K562 (cell line): ENCODE measurements at places on chromosomes 11 and 22.

- DNase-seq, result no peak
Observed at GRCh38 chr22:23105304-23105703, 35.0 kb downstream of the GNAZ start.

GRCh38 chr11:112017538-112017937 is 7.7 kb upstream of the DLAT start:
- DNase-seq, result no peak

DNA sequence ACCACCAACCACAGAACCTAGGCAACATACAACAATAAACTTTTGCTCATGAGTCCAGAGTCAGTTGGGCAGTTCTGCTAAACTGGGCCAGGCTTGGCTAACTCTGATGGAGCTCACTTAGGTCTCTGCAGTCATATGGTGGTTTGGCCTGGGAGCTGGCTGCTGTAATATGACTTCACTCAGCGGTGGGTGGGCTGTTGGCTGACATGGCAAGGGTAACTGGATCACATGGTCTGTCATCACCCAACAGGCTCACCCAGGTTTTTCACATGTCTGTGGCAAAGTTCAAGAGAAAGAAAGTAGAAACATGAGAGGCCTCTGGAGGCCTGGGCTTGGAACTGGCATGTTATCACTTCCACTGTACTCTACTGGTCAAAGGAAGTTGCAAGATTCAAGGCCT is 43.2 kb upstream of the CLMP start:
- no peak for DNase-seq

DNA sequence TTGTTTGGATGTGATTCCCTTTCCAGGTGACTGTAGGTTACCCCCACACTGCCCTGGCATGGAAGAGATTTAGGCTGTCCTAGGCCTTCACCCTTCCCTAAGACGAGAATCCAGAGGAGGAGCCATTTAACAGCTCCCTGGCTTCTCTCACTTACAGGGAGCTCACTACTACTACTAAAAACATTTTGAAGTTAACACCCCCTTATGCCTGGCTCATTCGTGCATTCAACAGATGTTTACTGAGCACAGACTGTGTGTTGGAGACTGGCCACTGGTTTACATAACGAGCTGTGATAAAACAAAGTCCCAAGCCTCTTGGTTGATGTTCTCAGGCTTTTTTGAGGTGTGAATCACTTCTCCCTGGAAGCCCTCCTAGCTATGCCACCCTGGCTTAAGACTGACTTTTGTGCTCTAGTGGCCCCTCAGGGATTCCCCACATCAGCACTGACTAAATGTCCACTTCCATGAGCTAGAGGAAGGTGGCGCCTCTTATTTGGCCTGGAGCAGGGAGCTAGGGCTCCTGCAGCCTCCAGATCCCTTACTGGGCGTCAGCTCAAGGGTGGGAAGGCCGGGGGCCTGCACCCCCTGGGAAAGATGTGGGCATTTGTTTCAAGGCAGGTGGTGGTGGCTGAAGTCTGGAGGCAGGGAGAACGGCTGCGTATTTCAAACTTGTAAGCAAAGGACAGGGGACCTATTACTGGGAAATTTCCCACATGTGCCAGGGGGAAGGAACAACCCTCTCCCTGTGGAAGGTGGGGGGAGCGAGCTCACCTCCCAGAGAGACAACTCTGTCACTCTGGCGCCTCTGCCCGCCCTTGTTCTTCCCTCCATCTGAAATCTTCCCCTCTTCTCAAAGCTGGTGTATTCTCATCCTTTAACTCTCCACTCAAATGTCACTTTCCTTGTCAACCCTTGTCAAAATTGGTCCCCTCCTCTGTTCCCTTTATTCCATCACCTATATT is 19.4 kb upstream of the MALAT1 start:
- DNase-seq, result no peak

DNA sequence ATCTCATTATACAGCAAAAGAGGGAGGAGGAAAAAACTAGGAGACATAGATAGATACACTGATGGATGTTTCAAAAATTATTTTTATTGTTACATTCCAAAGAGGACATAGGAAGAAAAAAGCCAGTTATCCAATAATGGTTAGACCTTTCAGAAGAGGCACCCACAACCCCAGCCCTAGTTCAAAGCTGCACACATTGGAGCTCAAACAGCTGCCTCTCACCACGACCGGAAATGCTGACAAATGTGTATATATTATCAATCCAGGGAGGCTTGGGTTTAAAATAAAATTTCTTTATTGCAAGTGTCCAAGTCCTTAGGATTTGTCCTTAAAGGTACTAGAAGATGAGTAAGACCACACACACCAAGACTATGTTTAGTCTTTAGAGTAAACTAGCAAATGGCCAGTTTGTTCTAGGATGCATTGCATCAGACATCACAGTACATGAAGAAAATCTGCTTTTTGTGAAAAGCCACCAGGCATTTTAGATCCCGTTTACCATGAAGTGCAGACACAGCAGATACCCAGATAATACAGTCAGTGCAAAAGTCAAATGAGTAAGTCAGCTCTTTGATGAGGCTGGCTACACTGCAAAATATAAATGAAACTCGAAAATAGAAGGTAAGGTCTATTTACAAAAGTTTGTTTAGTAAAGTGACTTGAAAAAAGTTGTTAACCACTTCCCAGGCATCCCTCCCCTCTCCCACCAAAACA is 4.6 kb upstream of the ASCL3 start:
- DNase-seq, result no peak

- peak; percentile 22 for DNase-seq
Observed at GRCh38 chr11:96103102-96103501, 179.2 kb upstream of the MTMR2 start.

- peak; percentile 78 for DNase-seq
Observed at GRCh38 chr11:120168960-120169681, 31.2 kb upstream of the TRIM29 start.

DNA sequence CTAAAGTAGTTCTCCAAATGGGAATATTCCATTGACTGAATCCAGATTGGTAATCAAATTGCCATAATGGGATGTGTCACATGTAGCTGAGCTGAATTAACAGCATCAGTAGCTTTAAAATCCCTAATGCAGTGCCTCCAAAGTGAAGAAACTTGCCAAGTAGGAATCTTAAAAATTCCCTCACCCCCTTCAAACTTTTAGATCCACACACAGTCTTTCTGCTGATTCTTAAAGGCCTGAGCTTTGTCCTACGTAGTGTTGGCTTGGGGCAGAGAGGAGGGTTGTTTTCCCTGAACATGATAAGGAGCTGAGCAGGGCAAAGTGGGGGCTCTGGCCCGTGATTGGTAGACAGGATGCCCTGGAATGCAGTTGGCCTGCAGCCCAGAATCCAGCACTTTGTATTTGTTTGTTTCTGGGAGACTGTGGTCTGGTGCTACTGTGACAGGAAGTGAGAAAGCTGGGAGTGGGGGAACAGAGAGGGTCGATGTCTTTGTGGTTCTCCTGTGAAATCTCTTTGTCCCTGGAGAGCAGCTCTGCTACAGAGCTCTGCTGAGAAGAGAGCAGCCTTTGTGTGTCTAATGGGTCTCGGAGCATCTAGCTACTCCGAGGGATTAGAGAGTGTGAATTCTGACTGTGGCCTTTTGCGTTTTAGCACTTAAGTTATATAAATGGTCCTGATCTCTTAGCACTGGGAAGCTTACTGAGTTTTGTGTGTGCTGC is 16.9 kb downstream of the CTNND1 start:
- DNase-seq, result peak; percentile 71

DNA sequence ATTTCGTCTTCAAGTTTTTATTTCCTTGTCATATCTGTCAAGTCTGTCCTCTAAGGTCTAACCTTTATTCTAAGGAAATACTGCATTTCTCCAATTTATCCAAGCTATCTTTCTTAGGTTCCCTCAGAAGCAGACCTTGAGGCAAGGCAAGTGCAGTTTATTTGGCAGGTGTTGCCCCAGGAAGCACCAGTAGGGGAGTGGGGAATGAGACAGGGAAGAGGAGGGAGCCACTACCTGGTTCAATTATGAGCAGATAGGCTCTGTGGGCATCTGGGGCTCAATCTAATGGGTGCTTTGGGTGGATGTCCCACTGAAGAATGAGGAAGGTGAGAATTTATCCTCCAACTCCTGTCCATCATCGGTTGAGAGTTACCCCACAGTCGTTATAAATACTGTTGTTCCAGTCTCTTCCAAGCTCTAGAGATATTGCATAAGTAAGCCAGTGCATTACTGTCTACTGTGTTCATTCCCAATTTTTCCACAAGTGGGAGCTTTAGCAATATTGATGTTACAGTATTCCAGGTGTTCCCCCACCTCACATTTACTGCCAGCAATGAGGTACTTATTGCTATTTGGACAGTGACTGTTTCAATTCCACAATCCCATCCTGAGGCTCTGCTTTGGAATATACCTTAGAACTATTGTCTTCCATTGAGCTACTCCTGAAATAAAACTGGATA is 154.9 kb upstream of the CEP126 start:
- no peak for DNase-seq

GRCh38 chr11:68960294-68961071 is 20.3 kb downstream of the MRGPRD start:
- DNase-seq, result no peak

GRCh38 chr11:107713009-107713408 is 1.2 kb upstream of the SLN start:
- DNase-seq, result no peak

GRCh38 chr11:27158456-27159334 is 118.1 kb downstream of the BBOX1 start:
- peak; percentile 44 for DNase-seq

DNA sequence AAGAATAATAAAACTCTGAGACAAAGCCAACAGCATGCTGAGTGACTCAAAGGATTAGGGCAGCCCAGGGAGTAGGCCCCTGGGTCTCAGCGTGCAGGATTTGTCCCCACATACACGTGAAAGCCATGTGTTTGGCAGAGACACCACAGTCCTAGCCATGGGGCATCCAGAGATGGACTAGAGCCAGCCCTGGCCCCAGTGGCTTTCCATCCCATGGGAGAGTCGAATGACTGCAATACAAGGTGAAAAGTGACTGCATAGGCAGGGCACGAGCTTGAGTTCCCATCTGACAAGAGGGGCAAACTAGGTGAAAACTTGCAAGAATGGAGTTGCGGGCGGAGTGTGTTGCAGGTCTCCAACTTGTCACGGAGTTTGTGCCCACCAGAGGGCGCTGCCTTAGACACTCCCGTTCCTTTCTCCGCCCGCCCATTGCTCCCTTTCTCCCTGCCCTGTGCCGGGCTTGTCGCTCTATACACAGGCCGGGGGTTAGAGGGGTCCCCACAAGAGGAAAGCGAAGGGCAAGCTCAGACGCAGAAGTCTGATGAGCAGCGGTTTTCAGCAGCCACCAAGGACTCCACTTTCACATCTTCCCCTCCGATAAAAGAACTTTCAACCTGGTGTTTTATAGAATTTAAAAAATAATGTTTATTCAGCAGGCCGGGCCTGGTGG is 24.2 kb downstream of the TSKU start:
- peak; percentile 85 for DNase-seq

DNA sequence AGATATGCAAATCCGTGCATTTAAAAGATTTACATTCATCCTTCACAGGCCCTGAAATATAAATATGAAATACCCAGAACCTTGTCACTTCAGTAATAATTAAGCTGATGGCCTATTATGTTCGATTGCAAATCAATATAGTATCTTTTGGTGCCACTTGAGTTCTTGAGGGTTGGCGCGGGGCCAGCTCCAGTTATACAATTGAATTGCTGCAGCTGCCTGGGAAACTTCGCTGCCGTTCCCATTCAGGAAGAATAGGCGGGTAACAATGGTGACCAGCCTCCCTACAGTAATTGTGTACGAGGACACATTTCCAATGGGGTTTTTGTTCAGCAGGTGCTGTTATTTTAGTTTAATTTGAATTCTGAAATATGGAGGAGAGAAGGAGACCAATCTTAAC is 451.2 kb downstream of the INSC start:
- DNase-seq, result no peak

DNA sequence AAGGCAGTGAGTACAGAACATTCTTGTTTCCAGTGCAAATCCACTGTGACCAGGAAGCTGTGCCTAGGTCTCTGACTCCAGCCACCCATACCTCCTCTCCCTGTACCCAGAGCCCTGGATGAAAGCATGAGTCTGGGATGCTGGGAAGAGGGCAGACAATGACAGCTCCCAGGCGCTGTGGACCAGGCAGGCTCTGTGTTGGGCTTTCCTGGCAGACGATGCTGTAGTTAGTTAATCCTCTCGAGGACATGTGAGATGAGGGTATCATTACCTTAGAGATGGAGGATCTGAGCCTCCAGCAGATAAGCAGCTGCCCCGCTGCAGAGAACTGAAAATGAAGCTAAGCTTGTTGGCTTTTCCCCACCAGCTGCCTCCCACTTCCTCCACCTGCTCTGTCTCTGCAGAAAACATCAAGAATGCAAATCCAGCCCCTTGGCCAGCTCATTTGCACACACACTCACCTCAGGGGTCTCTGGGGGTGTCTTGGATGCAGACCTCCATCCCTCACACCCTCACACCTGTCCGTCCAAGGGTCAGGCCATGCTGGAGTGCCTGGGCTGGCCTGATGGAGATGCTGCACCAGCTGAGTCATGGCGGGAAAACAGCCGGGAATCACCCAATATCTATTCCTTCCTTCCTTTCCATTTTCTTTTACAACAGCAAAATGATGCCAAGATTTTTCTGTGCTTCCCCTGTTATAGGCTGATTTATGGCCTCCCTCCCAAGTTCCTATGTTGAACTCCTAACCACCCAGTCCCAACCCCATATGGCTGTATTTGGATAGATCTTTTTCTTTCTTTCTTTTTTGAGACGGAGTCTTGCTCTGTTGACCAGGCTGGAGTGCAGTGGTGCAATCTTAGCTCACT is 94.9 kb upstream of the SEPTIN5 start:
- DNase-seq, result no peak

DNA sequence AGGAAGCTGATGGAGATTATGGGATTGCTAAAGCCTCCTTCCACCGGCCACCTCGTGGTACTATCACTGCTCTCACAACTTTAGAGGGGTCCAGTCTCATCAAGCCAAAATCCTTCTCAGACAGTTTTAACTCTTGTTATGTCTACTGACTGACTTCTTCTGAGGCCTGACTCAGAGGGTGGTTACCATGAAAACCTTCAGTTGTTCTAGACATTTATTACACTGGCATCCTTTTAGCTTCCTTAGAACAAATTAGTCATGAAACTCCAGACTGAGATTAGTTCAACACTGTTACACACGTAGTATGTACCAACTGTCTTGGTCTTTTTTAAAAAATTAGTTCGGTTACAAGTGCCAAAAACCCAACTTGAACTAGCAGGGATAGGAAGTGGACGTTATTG is 7.5 kb downstream of the DIXDC1 start:
- DNase-seq, result no peak

GRCh38 chr22:19442166-19442565 is 5.3 kb downstream of the C22orf39 start:
- DNase-seq, result no peak

- DNase-seq, result no peak
Observed at GRCh38 chr22:36153501-36154422, 6.8 kb downstream of the APOL3 start.

DNA sequence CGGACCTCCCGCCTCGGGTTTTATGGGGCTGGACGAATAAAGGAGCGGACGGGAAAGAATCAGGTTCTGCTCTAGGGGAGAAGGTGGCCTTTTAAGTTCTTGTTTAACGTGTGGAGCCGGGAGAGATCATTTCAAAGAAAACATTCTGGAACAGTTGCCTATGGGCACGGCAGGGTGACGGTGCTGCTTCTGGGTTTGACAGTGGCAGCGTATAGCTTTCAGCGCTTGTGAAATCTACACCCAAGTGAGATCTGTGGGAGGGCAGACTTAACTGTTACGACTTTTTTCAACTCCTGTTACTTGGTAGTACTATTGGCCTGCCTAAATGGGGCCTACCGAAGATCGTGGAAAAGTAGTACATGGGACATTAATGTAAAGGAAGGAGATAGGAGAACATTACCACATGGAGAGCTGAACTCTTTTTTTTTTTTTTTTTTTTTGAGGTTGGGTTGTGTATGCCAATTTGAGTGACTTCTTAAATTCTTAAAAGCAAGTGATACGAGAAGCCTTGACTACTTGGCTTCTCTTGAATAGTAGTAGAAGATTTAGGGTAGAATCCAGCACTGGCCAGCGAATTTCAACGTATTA is 743 bp downstream of the USP47 start:
- peak; percentile 82 for DNase-seq
